ENCODE measurements at places on chromosomes 7 and 10.
A peak's percentile ranks its signal among the peaks of the same experiment; 100 is the strongest.

- no peak for DNase-seq
Observed at GRCh38 chr7:103598326-103598905, 152.4 kb upstream of the SLC26A5 start.

- peak; percentile 22 for DNase-seq
Observed at GRCh38 chr10:16116404-16117304, 256.3 kb upstream of the MINDY3 start.

- no peak for DNase-seq
Observed at GRCh38 chr10:8951440-8952089, 897.1 kb downstream of the GATA3 start.

GRCh38 chr7:116571037-116571436 is 46.2 kb downstream of the CAV1 start:
- DNase-seq, result no peak

GRCh38 chr7:150938566-150938965 is 39.6 kb downstream of the KCNH2 start:
- DNase-seq, result no peak

GRCh38 chr7:131034166-131034881 is 293.4 kb upstream of the MKLN1 start:
- DNase-seq, result no peak

DNA sequence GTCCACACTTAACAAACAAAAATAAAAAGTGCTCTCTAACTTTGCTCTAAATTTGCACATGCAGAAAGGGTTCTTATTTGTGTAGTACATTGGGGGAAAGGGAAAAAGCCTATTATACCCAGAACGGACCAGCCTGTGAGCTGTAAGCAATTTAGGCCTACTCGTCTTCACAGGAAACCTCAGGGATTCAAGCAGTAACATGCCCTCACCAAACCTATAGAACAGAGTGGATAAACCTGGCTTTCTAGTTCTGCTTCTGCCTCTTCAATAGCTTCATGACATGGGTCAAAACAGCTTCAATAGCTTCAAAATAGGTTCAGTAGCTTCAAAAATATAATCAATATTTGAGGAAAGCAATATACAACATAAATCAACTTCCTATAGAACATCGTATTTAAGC is 163.7 kb downstream of the ARL4A start:
- DNase-seq, result no peak

All from kidney capillary endothelial cell (primary cell).